Liver (tissue), 10 donors: ENCODE measurements at places on chromosomes 7 and 10. TPM values are rescaled to one million over a fixed set of nuclear protein-coding genes. Genes with fewer than 3 reads are reported as not detected.
A peak's percentile ranks its signal among the peaks of the same experiment; 100 is the strongest.

DNA sequence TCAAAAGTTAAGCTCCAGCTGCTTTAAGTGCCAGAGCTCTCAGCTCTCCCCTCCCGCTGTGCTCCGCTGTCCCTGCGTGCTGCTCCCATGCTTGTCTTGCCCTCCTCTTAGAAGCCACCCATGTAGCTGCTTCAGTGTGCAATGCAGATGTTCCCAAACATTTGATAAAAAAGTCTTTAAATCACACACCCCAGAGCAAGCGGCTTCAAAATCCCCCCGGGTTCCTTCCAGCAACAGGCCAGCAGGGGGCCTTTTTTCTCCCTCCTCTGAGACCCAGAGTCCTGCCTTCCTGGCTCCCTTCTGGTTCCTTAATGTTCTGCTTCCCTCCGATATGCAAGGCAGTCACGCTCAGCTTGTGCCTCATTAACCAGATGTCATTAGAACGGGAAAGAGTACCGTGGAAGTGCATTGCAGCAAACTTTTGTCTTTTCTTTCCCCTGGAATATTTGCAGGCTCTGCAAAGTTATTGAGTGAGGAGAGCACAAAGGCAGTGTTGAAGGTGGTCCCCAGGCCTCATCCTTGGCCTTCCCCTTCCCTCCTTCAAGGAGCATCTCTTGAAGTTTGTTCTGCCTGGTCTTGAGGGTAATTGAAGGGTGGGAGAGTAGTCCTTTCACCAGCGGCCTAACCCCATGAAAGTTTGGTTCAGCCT, 25.5 kb downstream of the LDB3 start:
- DNase-seq: no peak

DNA sequence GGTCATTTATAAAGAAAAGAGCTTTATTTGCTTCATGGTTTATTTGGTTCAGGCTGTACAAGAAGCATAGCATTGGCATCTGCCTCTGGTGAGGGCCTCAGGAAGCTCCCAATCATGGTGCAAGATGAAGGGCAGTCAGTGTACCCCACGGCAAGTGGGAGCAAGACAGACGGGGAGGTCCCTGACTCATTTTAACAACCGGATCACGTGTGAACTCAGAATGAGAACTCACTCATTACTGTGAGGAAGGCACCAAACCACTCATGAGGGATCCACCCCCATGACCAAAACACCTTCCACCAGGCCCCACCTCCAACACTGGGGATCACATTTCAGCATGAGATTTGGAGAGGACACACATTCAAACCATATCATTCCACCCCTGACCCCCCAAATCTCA, 15.7 kb upstream of the CRYGN start:
- no peak for DNase-seq

GRCh38 chr10:89270153-89270483, 18.5 kb upstream of the LIPA start:
- no peak for DNase-seq

GRCh38 chr10:86651631-86652331, 2.6 kb upstream of the OPN4 start:
- DNase-seq: no peak

The CYP3A5 gene
- 1,413 TPM for total RNA-seq

The OR13A1 gene
- total RNA-seq: under 0.01 TPM

DNA sequence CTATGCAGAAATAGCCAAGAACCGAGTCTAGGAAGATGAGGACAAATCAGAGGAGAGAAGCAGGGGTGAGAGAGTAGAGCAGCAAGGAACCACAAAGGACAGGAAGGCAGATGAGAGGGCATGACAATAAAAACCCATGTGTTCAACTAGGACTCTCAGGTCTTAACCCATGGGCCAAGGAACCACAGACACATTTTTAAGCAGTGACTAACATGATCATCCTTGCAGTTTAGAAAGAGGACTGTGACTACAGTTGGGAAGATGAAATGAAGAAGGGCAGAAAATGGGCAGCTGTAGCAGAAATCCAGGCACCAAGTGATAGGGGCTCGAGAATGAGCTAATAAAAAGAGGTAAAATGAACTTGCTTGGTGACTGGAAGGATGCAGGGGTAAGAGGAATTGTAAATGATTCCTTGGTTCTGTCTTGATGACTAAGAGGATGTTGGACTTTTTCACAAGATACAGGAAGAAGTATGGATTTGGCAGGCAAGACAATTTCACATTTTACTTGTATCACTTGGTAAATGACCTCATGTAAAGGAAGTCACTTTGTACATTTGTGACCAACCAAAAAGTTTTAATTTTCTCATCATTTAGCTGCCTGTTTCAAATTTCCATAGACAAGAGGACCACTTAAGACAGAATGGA, 22.8 kb downstream of the SGMS1 start:
- no peak for DNase-seq

DNA sequence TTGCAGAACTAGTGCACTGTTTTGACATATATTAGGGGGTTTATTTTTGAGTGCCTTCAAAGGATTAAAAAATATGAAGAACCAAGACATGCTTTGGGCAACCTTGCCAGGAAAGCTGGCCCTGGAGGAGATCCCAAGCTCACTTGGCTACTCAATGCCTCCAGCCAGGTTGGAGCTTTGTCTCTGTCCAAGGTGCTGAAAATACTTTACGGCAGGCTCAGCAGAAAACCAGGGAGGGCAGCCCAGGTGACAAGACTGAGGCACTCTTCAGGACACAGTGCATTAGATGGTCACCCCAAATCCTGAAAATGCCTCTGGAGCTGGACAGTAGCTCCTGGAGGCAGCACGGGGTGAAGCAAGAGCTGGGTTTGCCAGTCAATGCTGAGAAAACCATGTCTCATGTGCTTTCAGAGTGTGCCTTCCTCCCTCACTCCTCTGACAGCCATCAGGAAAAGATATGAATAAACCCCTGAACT, 5.8 kb upstream of the KCNH2 start:
- DNase-seq: no peak

DNA sequence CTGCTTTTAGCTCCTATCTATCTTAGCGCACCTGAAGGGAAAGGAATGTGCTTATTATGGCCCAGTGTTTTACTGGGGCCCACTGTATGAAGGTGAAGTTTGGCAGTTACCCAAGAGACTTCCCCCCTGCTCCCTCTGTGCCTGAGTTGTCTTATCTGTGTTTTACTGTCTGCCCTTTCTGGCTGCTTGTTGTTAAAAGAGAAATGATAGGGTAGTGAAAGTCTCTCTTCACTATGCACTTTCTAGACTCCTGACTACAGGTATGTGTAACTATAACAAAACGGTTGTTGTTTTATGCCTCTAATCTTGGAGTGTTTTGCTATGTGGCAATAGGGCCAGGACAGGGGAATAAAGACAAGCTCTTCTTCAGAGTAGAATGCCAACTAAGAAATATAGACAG, 326.9 kb downstream of the KIF20B start:
- DNase-seq: no peak

DNA sequence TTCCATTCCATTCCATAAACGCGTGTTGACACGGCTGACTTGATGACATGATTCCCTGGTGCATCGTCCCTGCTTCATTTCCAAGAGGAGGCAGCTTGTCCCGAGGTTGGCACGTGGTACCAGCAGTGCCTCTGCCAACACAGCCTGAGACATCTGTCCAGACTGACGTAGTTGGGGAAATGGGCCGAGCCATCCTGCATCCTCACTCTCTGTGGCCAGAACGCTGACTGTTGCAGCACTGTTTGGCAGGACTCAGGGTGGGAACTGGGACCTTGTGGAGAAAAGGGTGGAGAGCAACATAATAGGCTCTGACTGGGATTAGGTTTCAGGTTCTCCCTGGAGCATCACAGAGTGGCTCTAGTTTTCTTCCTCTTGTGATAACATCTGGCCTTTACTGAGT, 118.6 kb upstream of the BTBD16 start:
- DNase-seq: no peak

The TSPAN12 gene
- 21.5 TPM for total RNA-seq

The RET gene
- 0.09 TPM for total RNA-seq

DNA sequence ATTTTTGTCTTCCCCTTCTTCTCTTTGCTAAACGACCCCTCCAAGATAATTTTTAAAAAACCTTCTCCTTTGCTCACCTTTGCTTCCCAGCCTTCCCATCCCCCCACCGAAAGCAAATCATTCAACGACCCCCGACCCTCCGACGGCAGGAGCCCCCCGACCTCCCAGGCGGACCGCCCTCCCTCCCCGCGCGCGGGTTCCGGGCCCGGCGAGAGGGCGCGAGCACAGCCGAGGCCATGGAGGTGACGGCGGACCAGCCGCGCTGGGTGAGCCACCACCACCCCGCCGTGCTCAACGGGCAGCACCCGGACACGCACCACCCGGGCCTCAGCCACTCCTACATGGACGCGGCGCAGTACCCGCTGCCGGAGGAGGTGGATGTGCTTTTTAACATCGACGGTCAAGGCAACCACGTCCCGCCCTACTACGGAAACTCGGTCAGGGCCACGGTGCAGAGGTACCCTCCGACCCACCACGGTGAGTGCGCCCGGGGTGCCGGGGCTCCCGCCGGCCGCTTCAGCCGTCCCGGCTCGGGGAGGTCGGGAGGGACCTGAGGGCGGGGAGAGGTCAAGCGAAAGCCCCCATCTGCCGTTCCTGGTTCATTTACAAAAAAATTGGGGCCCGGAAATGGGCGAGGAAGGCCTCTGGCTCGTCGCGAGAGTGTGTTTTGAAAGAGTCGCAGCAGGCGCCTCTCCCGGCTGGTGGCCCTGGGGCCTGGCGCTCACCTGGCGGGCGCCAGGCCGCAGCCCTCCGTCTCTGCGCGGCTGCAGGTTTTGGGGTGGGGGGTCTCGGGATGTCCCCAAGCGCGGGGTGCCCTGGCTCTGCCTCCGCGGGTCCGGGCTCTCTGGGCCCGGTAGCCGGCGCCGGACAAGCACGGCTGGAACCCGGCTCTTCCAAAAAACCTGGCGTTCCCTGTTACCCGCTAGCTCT, 1.2 kb downstream of the GATA3 start:
- no peak for DNase-seq

DNA sequence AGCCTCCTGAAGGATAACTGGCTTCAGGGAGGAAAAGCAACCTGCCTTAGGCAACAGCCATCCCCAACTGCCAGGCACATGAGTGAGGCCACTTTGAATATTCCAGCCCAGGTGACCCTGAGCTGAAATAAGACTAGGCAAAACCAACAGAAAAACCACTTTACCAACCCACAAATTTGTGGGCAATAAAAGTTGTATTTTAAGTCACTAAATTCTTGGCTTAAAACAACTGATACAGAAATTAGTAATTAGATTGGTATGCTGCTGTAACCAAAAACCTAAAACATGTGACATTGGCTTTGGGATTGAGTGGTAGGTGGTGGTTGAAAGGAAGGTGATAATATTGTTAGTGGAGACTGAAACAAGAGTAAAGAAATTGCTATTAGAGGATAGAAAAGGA, 39.9 kb downstream of the ABCB4 start:
- no peak for DNase-seq

The PRKG1 gene
- 5.1 TPM for total RNA-seq

The NKX2-3 gene
- not detected for total RNA-seq

DNA sequence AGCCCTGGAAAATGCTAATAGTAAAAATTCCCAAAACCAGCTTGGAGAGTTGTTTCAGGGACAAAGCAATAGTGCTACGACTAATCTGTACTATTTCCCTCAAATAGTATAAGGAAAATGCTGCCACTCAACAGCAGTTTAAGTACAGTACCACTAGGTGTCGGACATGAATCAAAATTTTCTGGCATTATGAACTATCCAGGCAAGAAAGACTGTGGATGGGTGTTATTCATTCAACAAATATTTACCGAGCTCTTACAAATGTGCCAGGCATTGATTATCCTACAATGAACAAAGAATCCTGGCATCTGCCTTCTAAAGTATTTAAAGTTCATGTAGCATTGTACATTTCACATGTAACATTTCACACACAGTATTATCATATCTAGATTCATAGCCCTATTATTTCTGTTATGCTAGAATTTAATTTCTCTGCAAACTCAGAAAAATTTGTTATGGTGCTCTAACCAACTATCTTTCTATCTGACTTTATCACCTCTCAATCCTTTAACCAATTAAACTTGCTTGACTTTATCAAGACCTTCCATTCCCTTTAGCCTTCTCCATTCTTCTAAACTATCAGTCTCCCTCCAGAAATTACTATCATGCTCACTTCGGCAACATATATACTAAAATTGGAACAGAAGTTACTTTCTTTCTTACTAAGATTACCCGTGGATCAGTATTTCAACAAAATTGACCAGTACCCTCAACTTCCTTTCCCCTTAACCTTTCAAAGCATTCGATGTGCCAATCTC, 80.6 kb downstream of the ARHGAP21 start:
- no peak for DNase-seq

DNA sequence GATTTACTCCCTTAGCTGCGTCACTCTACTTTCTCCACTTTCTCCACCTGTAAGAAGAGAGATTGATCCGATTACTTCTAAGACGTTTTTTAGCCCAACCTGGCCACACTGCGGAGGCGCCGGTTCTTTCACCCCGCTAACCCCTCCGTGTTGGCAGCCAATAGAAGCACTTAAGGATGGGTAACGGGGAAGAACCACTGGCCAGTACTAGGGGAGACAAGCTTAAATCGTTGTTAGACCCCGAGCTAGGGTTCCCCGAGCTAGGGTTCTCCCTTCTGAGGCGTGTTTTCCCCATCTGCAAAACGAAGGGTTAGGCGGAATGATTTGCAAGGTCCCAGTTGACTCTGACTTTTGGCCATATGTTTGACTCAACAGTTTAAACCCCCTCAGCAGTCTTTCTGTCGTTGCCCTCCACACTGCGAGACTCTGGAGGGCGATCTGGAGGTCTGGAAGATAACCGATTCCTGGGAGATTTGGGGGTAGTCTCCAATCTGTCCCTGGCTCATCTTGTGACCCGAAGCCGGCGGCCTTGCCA, 644 bp downstream of the UMAD1 start:
- DNase-seq: peak; percentile 49

DNA sequence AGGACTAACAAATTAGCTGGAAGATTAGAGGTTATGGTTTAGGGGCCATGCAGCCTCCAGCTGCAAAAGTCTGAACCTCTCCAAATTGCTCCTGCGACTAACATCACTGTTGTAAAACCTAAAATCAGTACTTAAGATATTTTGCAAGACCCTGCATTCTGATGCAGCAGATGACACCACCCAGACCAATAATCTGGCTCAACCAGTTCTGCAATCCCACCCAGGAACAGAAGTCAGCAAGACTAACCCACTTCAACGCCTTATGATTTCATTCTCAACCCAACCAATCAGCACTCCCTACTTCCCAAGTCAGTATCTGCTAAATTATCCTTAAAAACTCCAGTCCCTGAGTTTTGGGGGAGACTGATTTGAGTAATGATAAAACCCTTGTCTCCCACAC, 250.8 kb upstream of the MBL2 start:
- DNase-seq: no peak

DNA sequence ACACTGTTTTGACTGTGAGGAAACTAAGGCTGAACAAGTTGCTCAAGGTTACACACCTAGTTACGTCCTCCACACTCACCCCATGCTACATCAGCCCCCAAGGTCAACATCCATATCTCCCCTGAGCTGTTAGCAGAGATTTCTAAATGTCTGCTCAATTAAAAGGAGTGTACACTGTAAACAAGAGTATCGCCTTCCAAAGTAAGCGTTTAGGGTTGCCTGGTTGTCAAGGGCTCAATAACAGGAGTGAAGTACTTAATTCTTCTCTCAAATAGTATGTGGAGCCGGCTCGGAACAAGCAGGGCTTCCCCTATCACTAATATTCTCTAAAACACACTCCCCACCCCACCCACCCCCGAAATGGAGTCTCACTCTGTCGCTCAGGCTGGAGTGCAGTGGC, 412.8 kb upstream of the GALNT17 start:
- DNase-seq: no peak

The CALHM1 gene
- total RNA-seq: not detected

The RBAK gene
- 7.2 TPM for total RNA-seq
